Activated T-cell treated with anti-CD3 and anti-CD28 coated beads, Interleukin-2, amount 50 U/mL, for 1 hour (primary cell): ENCODE measurements at places on chromosomes 4 and X.

DNA sequence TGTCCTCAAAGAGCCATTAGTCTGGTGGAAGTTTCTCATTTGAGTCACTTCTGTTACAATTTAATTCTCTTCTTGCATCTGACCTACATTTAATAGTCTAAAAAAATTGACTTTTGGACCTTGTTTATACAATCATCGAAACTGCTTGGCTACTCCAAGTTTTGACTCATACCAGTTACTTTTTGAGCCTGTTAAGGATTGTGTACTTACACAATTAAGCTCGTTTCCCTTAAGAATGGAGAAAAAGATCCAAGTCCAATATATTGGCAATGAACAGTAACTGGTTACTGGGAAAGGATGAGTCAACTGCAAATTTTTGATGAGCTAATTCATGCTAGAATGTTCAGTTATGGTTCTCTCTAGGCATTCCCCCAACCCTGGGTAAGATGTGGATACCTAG lies 58.2 kb downstream of the DCX start:
- no peak for DNase-seq

DNA sequence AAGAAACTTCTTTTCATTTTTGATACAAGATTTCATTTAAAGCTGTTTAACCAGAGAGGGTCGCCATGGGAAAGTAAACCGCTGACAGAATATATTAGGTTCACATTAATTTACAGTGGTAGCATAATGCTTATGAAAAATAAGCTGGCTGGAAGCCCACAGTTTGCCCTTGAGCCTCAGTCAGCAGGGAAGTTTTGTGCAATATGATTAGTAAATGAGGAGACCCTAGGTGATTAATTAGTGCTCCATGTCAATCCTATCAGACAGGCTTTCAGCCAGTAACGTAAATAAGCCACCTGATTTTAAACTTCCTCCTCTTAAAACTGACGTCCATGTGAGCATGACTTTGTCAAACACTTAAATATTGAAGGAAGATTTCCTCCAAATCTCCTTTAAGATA lies 134.2 kb downstream of the TSPAN5 start:
- DNase-seq: no peak

DNA sequence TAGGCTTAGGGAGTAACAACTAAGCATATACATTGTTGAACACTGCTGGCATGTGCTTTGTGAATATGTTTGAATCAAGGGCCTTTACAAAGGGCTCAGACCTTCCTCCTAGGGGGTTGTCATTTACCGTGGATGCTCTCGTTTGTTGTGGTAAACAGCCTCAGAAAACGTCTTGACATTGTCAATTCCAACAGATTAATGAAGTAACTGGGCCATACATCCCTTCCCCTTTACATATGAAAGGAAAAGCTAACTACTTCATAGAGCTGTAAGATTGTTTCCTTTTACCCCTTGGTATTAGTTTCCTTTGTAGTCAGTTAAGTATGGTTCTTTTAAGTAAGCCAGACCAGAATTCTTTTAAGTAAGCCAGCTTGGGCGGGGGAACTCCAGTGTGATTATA lies 42.9 kb downstream of the FAT4 start:
- no peak for DNase-seq

GRCh38 chr4:152803541-152803940 lies 23.8 kb downstream of the ARFIP1 start:
- DNase-seq: no peak

GRCh38 chr4:41172786-41173185 lies 41.6 kb downstream of the APBB2 start:
- DNase-seq: no peak

- DNase-seq: no peak
Measured at GRCh38 chrX:139639253-139639652, 68.7 kb downstream of the MCF2 start.
